ENCODE measurements at places on chromosomes 11 and 22.

DNA sequence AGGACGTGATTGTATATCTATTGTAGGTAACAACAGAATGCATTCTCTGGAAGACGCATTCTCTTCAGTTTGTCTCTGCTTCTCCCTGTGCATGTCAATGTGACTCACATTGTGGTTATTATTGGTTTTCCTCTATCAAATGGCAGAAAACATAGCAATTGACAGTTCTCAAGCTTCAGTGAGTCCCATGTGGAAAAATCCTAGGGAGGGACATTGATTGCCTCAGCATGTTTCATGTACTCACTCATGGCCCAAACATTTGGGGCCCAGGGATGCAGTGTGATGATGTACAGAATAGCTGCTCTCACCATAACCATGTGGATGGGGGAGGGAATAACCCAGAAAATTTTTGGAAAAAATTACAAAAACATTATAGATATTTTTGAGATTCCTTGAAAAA, 9.3 kb upstream of the ARL14EP start:
- DNase-seq, result no peak

- DNase-seq, result no peak
Observed at GRCh38 chr11:66546368-66546965, at the start of gene ACTN3. Gene ACTN3, plus strand, starts transcription at chr11:66546903. Its CDS starts 35 bp downstream, at chr11:66546938.

DNA sequence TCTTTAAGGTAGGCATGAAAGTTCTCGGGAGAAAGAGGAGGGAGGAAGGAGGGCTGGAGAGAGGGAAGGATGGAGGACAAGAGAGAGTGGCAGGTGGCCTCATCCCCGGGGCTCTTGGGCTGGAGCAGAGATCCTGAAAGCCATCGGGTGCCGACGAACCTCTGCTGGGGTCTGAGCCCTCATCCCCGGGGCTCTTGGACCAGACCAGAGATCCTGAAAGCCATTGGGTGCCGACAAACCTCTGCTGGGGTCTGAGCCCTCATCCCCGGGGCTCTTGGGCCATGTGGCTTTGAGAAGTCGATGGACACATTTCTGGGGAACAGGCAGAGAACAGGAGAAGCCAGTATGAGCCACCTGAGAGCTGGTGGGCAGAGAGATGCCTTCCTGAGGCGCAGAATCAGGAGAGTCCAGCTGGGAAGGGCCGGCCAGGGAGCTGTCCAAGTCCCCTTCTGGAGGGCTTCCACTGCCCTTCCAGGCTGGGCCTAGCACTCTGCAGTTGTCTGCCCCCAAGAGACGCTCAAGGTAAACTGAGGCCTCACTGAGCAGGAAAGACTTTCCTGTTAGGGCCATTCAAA, 1398.1 kb downstream of the BRD1 start:
- no peak for DNase-seq

DNA sequence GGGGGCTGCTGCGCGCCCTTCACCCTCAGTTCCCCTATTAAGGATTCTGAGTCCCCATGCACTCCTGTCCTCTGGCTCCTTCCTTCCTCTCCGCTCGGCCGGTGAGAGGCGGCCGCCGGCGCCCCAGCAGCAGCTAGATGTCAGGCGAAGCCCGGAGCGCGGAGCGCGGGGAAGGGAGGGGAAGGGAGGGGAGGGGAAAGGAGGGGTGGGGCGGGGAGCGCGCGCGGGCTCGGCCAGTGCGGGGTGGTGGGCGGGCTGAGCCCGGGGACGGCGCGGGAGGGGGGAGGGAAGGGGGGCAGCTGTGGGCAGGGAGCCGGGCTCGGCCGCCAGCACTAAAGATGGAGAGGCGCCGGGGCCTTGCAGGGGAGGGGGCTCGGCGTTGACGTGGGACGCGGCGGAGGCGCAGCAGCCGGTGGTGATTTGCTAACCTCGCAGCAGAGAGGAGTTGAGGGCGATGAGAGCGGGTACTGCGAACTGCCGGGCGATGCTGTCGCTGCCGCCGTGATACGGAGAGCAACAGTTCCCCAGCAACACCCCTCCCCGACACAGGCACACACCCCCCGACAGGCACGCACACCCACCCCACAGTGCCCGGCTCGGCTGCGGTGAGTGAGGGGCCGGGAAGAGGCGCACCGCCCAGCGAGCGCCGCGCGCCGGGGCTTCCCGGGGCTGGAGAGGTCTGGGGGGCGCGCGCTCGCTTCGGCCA, at the start of gene ZBTB16:
ZBTB16 (plus strand) TSS at position 434 of the 706 bp plus-strand sequence. CDS start 3,590 bp downstream, outside the sequence.
- no peak for DNase-seq

- DNase-seq, result no peak
Observed at GRCh38 chr11:88480223-88480622, 142.7 kb upstream of the CTSC start.

GRCh38 chr11:33579101-33579500, 121.5 kb downstream of the C11orf91 start:
- no peak for DNase-seq

DNA sequence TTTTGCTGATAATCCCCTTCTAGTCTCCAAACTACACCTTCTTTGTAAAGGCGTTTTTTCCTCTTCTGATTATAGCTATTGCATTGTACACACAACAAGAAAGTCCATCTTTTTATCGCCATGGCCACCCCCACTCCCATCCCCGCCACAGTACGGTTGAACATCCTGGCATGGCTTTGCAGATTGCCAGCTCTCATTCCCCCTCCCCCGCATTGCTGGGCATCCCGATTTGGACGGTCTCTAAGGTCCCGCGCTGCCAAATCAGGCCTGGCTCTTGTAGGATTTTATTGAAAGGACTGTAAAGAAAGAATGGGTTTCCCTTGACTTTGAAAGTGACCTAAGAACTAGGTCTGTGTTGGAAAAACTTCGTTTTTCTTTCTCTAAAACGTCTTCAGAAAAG, 916 bp upstream of the SLC6A5 start:
- DNase-seq, result no peak

DNA sequence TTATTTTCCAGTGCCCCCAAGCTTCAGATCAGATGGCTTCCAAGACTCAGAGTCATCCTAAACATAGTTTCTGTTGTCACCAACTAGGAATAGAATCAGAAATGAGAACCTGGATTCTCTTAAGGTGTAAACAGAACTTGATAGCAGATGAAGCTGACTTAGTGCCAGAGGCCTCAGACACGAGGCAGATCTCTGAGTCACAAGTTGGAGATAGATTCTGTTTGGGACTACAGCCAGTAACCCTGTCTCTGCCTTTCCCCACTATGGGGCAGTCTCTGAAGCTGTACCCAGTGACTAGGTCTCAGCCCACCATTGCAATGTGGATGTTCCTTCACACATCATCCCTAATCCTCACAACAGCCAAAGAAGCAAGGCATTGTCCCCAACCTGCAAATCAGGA, 25.4 kb downstream of the NEU3 start:
- DNase-seq, result no peak

DNA sequence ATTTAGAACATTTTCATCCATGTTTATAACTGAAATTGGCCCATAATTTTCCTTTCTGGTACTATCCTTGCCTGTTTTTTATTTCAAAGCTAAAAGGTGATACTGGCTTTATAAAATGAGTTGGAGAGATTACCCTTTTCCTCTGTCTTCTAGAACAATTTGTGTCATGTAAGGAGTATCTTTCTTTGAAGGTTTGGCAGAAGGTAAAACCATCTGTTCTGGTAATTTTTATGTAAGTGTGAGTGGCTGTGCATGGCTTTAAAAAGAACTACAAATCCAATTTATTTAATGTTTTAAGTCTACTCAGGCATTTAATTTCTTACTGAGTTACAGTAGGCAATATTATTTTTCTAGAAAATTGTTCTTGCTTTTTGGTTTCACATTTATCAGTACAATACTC, 7.7 kb upstream of the MRGPRD start:
- DNase-seq, result no peak

- no peak for DNase-seq
Observed at GRCh38 chr11:63914896-63915691, 1.9 kb downstream of the RCOR2 start.

- DNase-seq, result peak; percentile 3
Observed at GRCh38 chr11:18012122-18012905, 533 bp downstream of the SERGEF start.

- DNase-seq, result no peak
Observed at GRCh38 chr11:110447343-110447742, 17.6 kb downstream of the FDX1 start.

DNA sequence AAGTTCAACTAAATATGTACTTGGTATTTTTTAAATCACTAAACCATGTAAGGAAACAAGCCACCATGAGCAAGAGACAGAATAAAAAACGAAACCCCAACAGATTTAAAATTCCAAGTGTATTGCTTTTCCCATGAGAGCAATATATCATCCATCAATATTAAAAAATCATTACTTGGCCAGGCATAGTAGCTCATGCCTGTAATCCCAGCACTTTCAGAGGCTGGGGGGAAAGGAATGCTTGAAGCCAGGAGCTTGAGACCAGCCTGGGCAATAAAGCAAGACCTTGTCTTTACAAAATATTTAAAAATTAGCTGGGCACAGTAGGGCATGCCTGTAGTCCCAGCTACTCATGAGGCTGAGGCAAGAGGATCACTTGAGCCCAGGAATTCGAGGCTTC, 190.8 kb downstream of the TTC28 start:
- no peak for DNase-seq

GRCh38 chr11:3767536-3767935, 29.8 kb downstream of the NUP98 start:
- no peak for DNase-seq

- DNase-seq, result no peak
Observed at GRCh38 chr11:20207781-20208621, 47.7 kb upstream of the DBX1 start.

- DNase-seq, result no peak
Observed at GRCh38 chr11:2382129-2382517, 5.0 kb downstream of the CD81 start.

DNA sequence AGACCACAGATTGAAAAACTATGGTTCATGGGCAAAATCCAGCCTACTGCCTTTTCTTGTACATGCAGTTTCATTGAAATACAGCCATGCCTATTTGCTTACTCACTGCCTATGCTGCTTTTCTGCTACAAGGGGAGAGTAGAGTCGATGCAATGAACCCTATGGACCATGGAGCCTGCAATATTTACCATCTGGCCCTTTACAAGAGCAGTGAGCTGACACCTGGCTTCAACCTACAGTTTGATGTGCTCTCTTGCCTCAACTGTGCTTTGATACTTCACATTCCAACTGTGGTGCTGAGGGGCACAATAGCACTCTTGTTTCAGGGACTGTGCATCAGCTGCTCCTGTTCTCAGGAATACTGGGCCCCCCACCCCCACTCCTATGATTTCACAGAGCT, 239.5 kb upstream of the SORL1-AS1 start:
- DNase-seq, result no peak

DNA sequence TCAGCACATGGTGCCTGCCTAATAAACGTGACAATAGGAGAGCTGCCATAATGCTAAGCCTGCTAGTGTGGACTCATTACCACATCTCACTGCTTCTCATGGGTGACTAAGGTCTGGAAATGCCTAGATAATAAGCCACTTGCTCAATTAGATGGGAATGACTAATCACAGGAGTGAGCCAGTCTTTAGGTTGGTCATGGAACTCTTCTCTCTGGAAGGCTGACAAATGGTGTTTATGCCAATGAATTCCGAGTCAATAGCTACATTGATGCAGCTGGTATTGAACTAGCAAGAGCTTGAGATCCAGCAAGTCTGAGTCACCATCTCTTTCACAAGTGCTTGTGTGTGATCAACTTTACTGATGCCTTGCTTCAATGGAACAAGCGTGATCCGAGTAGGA, 334.9 kb downstream of the OPCML start:
- no peak for DNase-seq

DNA sequence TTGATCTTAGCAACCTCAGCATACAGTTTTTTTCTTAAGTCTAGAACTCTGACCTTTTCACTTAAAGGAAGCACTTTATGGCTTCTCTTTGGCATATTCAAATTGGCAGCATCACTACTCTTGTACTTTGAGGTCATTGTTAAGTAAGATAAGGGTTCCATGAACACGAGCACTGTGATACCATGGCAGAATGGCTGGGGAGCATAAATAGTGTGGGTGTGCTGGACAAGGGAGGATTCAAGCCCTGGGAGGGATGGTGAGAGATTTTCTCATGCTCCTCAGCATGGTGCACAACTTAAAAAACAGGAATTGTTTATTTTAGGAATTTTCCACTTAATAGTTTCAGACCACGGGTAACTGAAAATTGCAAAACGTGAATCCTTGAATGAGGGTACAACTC, 111.4 kb downstream of the ATXN10 start:
- no peak for DNase-seq

DNA sequence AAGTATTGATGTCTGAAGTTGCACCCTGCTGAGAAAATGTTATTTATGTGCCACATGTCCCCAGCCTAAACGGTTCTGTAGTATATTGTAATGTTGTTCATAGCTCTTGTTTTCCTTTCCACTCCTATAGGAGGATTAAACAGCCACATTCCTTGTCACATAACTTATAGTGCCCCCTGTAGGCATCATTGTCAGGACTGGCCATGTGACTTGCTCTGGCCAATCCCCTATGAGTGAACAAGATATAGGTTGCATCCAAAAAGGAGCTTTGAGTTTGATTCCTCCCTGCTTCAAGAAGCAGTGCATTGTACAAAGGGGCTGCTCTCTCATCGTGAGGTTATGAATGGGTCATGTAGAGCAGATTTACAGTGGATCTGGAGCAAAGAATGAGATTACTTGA, 717.6 kb upstream of the ANO5 start:
- no peak for DNase-seq

- no peak for DNase-seq
Observed at GRCh38 chr22:24576778-24577177, 16.1 kb downstream of the LRRC75B start.

- DNase-seq, result no peak
Observed at GRCh38 chr11:27582621-27583020, 76.1 kb upstream of the LIN7C start.

DNA sequence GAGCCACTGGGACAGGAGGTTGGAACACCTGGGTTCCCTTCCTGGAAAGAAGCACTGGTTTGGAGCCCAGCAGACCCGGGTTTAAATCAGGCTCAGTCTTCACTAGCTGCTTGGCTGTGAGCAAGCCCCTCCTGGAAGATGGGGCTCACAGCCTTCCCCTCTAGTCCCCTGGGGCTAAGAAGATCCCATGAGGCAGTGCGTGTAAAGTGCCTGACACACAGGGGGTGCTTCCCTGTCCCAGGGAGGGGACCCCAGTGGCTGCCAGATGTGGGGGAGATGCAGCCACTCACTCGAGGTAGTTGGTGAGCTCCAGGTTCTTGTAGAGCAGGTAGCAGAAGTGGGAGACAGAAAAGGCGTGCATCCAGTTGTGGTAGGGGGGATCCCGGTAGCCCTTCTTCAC, 93.2 kb downstream of the PDE2A start:
- DNase-seq, result no peak

DNA sequence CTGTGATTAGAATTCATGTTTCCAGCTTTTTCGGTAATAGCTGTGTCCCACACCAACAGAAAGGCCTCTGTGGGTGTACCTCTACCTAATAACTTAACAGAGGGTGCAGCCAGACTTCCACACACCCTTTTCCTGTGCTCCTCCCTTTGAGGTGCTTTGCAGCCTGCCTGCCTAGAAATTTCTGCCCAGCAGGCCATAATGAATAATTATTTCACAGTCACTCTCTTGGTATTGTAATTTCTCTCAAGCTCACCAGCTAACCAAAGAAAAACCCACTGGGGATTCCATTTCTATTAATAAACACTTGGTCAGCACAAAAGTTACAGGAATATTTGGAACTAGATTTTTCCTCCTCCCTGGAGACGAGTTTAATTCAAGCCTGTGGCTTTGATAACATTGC, 13.3 kb downstream of the WT1 start:
- DNase-seq, result no peak

Measured in activated CD4-positive, alpha-beta T cell treated with anti-CD3 and anti-CD28 coated beads, Interleukin-2, amount 50 U/mL, for 24 hours (primary cell).